NCI-H2029 treated with DMSO at 0.1 percent for 48 hours (cell line): ENCODE measurements at places on chromosomes 11 and 22.

DNA sequence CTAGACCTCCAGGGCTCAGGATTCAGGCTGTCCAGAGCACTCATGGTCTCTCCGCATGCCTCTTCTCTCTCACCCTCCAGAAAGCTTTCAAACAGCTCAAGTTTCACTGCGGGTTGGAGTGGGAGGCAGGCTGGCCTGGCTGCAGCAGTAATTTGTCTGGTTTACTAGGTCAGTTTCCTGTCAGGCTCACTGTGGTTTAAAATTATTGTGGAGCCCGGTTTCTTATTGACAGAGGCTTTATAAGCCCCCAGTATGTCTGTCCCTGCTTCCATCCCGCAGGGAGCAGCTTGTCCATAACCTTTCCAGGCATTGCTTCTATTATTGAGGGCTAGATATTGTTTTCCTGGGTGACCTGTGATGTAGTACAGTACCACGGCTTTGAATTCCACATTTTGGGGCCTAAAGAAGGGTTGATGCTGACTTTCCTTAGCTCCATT is 235.3 kb upstream of the SORL1-AS1 start:
- DNase-seq, result peak; percentile 22

GRCh38 chr22:36923131-36923788 is 9.8 kb downstream of the CSF2RB start:
- DNase-seq, result no peak

DNA sequence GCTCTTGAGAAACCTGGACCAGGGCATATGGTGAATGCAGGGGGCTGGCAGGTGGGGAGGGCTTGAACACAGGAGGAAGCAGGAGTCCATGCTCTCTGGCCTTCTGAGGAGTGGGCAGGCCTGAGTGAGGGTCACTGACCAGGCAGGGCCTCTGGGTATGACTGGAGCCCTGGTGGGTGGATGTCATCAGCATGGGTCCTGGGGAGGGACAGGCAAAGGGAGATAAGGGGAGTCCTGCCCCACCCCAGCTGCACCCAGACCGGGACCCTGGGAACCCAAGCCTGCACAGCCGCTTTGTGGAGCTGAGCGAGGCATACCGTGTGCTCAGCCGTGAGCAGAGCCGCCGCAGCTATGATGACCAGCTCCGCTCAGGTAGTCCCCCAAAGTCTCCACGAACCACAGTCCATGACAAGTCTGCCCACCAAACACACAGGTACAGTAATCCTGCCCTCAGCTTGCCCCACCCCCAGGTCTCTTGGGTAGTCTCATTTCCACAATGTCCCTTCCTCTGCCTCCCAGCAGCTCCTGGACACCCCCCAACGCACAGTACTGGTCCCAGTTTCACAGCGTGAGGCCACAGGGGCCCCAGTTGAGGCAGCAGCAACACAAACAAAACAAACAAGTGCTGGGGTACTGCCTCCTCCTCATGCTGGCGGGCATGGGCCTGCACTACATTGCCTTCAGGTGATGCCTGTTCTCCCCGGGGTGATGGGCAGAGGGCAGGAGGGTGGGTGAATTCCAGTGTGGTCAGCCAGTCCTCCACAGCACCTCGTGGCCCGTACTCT is 2.0 kb upstream of the VEGFB start:
- no peak for DNase-seq

DNA sequence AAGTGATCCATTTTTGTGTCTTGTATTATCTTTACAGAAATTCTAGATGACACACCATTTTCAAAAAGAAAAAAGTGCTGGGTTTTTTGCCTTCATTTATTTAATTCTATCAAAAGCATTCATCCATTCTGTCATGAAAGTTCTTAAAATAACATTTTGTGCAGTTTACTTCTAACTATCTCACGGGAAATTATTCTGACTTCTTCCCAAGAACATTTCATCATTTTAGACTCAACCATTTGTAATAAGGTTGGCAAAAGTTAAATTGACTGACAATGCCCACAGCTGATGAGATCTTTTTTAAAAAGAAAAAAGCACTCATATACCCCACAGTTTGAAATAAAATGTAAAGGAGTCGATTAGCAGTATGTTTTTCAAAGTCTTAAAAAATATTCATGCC is 68.5 kb downstream of the SBF2 start:
- DNase-seq, result no peak

DNA sequence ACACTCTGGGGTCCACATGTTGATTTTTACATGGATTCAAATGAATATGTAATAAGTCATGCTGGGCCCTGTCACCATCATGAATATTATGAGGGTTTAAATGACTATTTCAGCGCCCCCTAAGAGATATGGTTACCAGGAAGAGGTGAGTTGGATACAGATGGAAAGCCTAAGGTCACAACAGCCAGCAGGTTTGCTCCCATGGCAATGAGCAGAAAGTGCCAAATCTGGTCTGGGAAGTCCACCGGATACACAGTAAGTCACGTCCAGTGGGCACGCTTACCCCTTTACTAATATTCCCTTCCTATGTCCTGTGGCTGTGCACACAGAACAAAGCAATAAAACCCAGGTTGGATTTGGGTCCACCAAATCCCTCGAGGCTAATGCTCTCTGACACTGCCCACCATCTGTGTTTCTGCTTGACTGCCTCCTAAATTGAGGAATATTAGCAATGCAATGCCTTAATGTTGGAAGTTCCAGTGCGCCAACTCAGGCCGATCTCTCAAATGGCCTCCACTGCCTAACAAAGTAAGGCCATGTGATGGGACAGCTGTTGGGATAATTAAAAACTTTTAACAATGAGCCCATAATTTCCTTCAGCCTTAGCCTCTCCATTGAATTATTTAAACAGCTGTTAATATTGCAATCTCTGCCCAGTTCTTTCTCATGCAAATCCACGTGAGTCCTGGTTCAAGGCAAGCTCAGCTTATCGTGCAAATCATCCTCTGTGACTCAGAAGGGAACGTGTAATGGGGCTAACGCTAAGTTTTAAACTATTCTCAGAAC is 97.6 kb downstream of the SLC1A2 start:
- DNase-seq, result no peak

- no peak for DNase-seq
Measured at GRCh38 chr11:65459552-65459951, 37.0 kb downstream of the NEAT1 start.

- peak; percentile 38 for DNase-seq
Measured at GRCh38 chr22:46006379-46007002, 29.5 kb upstream of the WNT7B start.

DNA sequence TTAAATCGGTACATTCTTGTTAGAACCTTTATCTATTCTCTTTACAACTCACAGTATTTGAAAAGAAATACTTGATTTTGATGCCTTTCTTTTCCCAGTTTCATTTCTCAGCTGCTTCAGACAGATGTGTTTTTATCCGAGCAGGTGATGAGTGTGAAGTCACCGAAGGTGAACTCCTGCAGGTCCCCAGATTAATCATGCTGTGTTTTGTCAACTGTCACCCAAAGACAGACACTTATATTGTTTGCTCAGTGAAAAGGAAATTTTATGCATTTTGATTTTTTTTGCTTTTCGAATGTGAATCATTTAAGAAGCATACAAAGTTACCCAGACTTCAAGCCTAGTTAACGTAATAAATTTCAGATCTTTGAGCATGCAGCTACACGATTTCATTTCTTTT is 7.8 kb upstream of the TMPRSS13 start:
- no peak for DNase-seq

GRCh38 chr11:128931066-128931465 is 11.6 kb downstream of the TP53AIP1 start:
- no peak for DNase-seq

DNA sequence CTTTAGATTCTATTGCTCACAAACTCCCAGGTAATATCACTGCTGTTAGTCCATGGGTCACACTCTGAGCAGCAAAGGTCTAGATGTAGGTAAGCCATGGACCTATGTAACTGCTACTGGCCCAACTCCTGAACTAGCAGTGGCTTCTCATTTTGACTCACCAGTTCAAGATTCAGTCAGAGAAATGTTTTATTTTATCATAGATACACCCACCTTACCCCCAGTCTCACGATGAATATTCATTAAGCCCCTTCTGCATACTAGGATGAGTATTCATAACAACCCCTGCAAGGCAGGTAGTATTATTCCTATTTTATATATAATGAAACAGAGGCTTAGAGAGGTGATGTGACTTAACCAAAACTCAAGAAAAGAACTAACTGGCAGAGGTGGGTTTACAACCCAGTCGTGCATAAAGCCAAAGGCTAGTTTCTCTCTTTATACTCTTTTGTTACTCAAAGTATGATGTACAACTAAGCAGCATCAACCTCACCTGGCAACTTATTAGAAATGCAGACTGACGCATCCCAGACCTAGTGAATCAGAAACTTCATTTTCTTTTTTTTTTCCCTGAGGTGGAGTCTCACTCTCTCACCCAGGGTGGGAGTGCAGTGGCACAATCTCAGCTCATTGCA is 957.6 kb upstream of the CCDC90B start:
- DNase-seq, result no peak

- DNase-seq, result peak; percentile 46
Measured at GRCh38 chr22:43993072-43993760, 30.9 kb upstream of the PARVB start.

GRCh38 chr11:19558189-19558986 is 154.2 kb upstream of the NAV2 start:
- peak; percentile 83 for DNase-seq

GRCh38 chr11:57680552-57680874 is 12.6 kb downstream of the ZDHHC5 start:
- DNase-seq, result no peak

DNA sequence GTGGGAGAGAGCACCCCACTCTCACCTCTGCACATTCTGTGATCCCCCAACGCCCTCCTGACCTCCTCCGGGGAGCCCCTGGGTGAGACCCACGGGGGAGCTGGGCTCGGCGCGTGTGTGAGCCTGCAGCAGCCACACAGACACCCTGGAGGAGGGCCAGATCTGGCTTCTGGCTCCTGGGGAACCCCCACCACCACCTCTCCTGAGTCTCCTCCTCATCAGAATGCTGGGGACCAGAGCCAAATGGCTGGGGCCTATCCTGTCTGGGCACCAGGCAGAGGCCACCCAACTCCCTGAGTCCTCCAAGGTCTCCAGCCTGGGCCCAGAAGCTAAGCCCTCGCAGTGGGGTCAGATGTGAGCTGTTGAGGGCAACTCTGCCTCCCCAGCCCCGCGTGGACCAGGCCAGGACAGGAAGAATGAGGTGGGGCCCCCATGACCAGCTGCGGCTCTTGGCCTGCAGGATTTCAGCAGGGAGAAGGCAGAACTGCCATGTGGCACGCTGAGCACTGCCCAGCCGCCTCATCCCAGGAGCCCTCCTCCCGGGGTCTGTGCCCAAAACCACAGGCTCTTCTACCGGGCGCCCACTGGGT is 5.5 kb upstream of the PIM3 start:
- no peak for DNase-seq

DNA sequence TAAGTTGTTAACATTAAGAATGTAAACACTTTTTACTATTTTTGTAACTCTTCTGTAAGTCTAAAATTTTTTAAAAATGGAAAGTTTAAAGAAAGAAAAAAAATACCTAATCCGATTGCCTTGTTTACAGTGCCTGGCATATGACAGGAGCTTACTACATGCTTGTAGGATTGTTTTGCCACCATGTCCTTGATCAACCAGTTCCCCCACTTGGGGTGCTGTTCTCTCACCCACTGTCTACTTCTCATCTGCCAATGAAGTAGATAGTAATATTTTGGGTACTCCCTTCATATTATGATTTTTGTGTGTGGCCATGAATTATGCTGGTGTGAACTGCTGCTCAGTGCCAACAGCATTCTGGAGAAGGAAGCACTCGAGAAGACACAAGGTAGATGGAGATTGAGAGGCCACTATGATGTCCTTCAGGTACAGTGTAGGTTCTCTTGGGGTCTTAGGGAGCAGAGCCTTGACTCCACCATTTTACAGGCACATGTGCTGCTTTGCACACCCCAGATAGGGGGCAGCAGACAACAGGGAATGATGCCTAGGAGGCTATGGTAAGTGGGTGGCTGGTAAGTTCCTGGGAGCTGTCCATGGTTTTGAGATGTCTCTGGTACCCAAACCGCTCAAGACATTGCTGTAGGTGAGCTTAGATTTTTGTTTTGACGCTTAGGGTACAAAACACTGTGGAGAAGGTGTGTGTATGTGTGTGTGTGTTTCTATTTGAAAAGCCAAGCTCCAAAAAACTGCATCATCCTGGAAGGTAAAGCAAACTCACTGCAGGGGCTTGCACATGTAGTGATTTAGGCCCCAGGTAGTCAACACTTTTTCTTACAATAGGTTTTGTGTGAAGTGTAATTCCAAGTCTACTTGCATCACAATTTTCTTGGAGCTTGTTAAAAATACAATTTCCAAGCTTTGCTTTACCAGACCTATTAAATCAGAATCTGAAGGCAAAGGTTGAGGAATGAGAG is 494.5 kb upstream of the LARGE1 start:
- peak; percentile 58 for DNase-seq

DNA sequence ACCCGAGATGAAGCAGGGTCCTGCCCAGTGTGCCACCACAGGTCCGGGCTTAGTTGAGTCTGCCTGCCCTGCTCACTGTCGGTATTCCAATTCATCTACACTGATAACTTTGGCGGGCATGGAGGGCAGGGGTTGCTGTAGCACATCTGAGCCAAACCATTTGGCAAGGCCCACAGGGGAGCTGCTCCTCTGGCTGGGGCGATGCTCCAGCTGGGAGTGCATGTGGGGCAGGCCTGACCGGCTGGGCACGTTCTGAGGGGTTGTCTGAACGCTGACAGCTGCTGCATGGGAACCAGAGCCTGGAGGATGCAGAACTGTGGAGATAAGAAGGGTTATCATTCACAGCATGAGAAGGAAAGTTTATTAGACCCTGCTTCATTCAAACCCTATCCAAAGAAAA is 40.4 kb downstream of the DRG1 start:
- no peak for DNase-seq

- no peak for DNase-seq
Measured at GRCh38 chr11:112173152-112173551, 2.2 kb upstream of the BCO2 start.

- DNase-seq, result no peak
Measured at GRCh38 chr11:73001615-73002014, 140.5 kb downstream of the FCHSD2 start.

DNA sequence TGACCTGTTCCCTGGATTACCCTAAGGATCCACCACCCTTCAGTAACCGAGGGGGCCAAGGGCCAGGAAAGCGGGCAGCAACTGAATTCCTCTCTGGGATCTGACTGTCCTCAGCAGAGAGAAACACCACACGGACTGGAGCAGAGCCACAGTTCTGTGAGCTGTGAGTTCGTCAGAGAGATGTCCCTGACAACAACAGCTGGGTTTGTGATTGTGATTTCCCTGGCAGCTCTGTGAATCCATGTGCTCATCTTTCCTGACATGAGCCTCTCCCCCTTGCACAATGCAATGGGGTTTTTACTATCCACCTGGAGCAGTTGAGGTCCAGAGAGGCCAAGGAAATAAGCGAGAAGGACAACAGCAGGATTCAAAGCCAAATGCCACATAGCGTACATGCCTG is 69.4 kb upstream of the AMPD3 start:
- no peak for DNase-seq

GRCh38 chr11:3939651-3940190 is 84.3 kb downstream of the STIM1 start:
- DNase-seq, result no peak
